ENCODE measurements at places on chromosomes 1 and 21.

DNA sequence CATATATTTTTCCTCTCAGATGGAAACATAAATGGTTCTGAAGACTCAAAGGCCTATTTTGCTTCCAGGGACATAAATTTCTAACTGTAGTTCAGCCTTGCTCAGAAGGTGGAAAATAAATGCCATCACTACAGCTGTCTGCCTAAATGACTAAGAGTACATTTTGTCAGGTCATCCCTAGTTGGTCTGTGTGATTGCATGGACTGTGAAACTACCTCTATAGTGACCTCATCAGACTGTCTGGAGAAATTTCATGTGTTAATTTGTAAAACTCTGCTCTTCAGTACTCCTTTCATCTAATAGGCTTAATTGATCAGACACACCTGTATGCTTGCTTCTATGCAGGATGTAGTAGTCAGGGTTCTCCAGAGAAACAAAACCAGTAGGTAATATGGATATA, 886.9 kb downstream of the AMY1C start:
- no peak for DNase-seq

DNA sequence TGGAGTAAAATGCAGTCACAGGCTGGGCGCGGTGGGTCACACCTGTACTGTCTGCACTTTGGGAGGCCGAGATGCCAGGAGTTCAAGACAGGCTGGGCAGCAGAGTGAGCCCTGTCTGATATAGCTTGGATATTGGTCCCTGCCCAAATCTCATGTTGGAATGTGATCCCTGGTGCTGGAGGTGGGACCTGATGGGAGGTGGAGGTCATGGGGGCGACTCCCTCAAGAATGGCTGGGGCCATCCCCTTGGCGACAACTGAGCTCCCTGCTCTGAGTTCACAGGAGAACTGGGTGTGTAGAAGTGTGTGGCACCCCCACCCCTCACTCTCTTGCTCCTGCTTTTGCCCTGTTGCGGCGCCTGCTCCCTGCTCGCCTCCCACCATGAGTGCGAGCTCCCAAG, 11.5 kb upstream of the PDXK start:
- DNase-seq: no peak

- no peak for DNase-seq
Observed at GRCh38 chr1:234936612-234937389, 191.8 kb downstream of the TOMM20 start.

GRCh38 chr1:1381294-1381693, 6.3 kb upstream of the AURKAIP1 start:
- no peak for DNase-seq

GRCh38 chr1:204094856-204095634, 22.1 kb downstream of the SOX13 start:
- no peak for DNase-seq

DNA sequence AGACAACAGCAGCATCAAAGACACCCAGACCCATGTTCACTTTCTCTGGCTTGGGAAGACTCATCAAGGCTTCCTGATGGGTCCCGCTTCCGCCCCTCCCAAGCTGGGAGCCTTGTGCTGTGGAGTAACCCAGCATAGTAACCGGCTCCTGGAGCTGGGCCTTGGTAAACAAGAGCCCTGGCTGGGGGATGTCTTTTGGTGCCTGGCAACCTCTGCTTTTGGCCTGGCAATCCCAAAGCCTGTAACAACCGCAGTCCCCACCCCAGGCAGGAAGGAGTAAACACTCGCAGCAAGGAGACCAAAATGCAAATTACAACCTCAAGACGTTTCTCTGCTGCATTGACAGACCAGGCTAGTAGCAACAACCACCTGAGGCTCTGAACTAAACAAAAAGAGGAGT, 16.9 kb upstream of the THRAP3 start:
- DNase-seq: no peak

- DNase-seq: no peak
Observed at GRCh38 chr1:44630116-44630515, 44.2 kb downstream of the TMEM53 start.

GRCh38 chr1:46493316-46494032, 3.8 kb downstream of the DMBX1 start:
- DNase-seq: no peak

DNA sequence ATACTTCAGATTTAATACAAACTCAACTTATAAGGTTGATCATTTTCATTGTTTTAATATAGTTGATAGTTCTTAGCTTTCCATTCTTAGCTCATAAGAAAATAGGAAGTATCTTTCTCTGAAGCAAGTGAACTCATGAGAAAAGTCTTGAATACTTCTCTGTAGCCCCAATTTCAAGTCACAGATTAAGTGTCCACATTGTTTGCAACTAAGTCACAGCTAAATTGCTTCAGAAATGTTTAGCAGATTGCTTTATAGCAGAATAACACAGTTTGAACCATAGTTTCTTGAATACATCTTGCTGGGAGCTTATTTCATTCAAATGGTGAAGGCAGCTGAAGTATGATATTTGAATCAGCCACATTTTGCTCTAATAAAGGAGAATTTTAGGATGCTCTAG, 10.6 kb upstream of the PKN2 start:
- DNase-seq: no peak

DNA sequence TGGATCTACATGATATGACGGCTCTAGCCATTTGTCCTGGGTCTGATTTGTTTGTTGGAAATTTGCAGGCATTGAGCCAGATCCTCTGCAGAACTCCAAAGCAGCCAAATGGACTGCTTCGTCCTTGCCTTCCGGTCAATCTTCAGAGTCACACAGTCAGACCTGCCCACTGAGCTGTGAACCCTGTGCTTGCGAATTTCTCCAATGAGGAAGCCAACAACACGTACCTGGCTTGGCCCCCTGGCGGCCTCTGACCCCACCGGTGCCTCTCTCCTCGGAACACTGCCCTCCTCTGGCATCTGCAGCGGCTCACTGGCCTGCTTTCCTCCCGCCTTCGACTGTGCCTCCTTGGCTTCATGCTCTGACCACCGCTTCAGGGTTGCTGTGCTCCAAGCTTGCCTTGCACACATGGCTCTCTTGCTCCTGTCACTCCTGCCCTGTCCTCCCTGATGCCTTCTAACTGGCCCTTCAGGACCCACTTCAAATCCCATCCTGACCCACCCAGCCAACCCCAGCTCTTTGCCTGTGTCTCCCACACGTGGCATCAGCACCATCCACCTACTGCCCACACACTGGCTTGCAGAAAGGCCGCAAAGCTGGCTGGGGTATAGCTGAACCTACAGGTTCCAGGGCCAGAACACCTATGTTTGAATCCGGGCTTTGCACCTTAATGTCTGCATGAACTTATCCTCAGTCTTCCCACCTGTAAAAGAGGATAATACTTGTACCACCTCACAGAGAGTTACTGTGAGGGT, 128.2 kb downstream of the KCNN3 start:
- DNase-seq: no peak

GRCh38 chr21:45551316-45551715, 9.1 kb upstream of the SLC19A1 start:
- peak; percentile 52 for DNase-seq

DNA sequence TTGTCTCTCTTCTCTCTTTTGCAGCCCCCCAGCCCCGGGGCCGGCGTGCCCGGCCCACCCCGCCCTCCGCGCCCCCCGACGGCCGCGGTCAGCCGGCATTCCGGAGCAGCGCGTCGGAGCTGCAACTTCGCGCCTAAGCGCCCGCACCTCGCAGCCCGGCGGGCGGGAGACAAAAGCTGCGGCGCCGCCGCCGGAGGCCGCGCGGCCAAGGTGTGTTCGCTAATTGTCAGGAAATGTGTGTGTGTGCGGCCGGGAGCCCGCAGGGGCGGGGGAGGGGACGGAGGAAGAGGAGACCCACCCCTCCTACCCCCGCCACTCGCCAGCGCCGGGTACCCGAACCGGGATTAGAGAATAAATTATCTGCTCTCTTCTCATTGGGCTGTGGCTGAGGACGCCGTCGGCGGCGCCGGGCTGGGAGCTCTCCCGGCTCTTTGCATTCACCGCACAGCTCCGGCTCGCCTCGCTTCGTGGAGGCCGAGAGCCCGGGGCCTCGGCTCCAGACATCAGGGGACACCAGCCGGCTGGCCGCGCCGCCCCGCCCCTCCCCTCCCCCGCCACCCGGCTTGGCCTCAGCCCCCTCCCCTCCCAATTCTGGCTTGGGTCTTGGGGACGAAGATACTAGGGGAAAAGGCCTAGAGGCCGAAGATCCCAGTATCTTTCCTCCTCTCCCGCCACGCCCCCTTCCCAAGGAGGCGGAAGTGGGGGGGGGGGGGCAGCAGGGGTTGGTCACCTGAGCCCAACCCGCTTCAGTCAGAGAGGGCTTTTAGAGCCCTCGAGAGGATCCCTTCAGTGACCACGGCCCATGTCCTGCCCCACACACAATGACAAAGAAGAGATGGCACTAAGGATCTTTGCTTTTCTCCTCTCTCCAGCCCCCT, 1.3 kb upstream of the BLACAT1 start:
- DNase-seq: no peak

DNA sequence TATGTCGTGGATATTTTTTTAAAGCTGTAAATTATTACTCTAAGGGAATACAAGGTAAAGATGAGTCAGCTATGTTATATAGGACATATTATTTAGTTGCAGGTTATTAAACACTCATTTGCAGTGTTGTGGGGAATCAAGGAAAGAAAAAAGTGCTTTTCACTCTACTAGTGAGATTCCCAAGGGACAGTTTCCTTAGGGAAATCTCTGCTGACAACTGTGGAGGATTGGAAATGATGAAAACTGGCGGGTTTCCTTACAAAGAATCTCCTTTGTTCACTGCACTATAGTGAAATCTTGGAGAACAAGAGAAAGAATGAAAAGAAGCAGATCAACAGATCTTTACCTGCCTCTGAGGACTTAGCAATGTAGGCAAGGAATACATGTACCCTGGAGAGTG, 24.5 kb upstream of the TRIM45 start:
- no peak for DNase-seq
